ENCODE measurements at places on chromosomes 16 and 17. TPM values are rescaled to one million over a fixed set of nuclear protein-coding genes. Genes with fewer than 3 reads are reported as not detected.

TBC1D28 gene
- total RNA-seq = not detected

CCL5 gene
- under 0.01 TPM for total RNA-seq

EPN3 gene
- not detected for total RNA-seq

SYNGR2 gene
- total RNA-seq = 32.0 TPM
